ENCODE measurements at places on chromosomes 16 and 17.
A peak's percentile ranks its signal among the peaks of the same experiment; 100 is the strongest.

DNA sequence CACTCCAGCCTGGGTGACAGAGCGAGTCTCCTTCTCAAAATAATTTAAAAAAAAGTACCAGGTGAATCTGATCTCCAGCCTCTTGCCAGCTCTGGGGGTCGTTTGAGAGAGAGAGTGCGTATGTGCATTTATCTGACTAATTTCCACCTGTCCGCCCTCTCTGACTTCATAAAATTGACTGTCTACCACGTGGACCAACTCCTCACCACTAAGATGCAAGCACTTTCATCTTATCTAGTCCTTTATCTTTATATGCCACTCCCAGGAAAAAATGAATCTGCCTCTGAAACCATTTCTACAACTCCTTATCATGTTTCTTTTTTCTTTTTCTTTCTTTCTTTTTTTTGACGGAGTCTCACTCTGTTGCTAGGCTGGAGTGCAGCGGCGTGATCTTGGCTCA, 55.8 kb downstream of the HS3ST3A1 start:
- DNase-seq = no peak

DNA sequence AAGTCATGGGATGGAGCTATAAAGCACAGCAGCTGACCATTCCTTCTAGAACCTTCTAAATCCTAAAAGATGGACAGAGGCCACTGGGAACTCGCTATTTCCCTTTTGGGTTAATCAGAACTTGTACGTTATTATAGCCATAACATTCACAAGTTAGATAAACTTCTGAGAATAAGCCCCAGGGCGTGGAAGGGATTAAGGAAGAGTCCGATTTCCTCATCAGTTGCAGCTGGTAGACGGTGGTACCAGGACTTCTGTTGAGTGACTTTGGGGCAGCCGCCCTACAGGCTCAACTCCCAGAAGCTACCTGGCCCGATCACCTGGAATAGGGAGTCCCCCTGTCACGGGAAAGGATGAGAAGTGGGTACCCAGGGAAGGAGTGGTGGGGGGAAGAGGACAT, 370.1 kb upstream of the ZFHX3 start:
- DNase-seq = no peak

- no peak for DNase-seq
These were observed 4.3 kb upstream of the NAGLU start for GRCh38 chr17:42531455-42532354.

DNA sequence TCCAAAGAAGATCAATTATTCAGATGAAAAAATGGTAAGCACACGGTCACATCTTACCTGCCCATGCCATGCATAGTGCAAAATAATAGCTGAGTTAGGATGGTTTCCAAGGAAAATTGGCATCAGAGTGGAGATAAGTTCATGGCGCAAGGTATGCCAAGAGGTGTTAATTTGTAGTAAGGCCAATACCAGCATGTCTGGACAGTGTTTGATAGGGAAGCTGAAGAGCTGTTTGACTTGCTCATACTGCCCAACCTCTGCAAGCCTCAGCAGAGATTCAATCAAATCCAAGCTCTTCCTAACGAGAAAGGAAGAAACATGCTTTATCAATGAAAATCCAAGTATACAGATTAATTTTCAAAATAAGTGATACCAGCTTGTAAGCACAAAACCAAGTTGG, 51.0 kb downstream of the CNOT1 start:
- DNase-seq = no peak

DNA sequence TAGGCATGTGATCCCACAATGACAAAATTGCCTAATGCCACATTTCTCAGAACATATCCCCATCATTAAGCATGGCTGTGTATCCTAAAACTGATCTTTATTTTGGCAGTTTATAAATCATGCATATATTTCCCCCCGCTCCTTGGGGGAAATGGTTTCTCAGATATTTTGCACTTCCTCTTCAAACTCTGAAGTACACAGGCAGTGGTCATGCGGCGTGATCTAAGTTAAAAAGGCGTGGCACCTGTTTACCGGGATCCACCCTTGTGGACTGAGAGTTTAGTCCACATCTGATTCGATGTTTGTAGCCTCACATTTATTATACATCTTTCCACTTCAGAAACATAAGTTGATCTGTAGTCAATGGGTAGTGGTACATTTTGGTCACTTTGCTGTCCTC, 51.4 kb downstream of the USP10 start:
- DNase-seq = no peak

DNA sequence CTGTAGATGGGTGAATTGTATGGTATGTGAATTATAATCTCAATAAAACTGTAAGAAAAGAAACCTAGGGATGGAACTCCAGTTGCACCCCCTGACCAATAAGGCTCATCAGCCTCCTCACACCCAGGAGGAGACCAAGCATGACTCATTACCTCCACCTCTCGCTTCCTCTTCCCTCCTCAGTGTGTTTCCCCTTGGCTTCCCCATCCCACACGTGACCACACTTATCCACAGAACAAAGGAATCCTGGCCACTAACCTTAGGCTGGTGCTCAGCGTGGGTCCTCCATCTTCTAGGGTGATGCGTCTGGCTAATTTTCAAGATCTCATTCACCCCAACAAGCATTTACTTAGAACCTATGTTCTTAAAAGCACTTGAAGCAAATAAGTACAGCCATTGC, 36.2 kb upstream of the MAP3K14 start:
- DNase-seq = no peak

GRCh38 chr17:20961586-20961985, 81.2 kb downstream of the USP22 start:
- DNase-seq = no peak

DNA sequence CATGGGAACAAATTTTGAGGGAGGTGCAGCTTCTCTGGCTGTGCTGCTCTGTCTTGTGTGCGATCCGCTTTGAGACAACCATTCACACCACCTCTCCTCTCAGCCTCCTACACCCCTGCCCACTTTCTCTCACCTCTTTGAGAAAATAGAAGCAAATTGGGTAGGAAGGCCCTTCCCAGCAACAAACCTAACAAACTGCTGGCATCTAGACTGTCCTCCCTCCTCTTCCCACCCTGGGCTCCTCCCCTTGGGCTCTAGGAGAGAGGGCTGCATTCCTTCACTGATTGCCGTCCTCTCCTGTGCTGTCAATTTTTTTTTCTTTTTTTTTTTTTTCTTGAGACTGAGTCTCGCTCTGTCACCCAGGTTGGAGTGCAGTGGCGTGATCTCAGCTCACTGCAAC, 13.5 kb downstream of the CDIPT start:
- DNase-seq = no peak

- no peak for DNase-seq
These were observed 3.5 kb downstream of the KDM6B start for GRCh38 chr17:7837408-7838088.

GRCh38 chr16:28189245-28189644, 22.5 kb downstream of the XPO6 start:
- no peak for DNase-seq

- DNase-seq = peak; percentile 70
These were observed at the start of gene PCTP for GRCh38 chr17:55750750-55751657. Gene PCTP (plus strand): TSS chr17:55751051. CDS start chr17:55751104, 53 bp downstream.

DNA sequence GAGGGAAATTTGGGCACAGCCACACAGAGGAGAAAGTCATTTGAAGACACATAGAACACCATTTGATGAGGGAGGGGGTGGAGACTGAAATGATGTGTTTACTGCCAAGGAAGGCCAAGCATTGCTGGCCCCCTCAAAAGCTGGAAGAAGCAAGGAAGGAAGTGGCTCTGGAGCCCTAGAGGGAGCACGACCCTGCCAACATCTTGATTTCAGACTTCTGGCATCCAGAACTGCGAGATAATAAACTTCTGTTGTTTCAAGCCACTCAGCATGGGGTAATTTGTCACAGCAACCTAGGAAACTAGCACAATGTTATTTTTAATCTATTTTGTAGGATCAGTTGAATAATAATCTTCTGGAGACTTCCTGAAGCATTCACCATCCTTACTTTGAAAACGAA, 314.8 kb upstream of the GOT2 start:
- DNase-seq = no peak

- DNase-seq = no peak
These were observed 22.5 kb downstream of the OR1D5 start for GRCh38 chr17:3040882-3041281.

DNA sequence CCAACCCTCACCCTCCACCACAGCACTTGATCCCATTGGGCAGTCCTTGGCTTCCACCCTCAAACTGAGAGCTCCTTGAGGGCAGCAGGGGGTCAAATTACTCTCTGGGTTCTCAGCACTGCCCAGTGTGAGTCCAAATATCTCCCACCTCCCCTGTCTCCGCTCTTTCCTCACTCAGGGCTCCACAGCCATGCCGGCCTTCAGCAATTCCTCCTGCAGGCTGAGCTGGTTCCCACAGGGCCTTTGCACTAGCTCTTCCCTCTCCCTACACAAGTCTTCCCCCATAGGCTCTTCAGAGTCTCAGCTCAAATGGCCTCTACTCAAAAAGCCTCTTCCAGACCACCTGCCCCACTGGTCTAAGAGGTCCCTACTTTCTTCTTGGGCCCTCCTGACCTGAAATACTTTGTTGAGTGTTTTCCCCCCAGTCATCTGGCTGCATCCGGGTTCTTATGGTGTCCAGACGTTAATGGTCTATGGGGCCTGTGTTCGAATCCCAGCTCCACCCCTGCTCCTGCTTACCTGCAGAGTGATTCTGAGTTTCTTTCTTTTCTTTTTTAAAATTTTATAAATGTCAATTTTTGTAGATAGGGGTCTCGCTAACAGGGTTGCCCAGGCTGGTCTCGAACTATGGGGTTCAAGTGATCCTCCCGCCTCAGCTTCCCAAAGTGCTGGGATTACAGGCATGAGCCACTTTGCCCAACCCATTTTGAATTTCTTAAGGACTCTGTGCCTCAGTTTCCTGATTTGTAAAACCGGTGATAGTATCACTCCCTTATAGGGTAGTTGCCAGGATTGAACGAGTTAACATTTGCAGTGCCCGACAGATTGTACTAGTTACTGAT, 973 bp upstream of the IL4R start:
- no peak for DNase-seq

DNA sequence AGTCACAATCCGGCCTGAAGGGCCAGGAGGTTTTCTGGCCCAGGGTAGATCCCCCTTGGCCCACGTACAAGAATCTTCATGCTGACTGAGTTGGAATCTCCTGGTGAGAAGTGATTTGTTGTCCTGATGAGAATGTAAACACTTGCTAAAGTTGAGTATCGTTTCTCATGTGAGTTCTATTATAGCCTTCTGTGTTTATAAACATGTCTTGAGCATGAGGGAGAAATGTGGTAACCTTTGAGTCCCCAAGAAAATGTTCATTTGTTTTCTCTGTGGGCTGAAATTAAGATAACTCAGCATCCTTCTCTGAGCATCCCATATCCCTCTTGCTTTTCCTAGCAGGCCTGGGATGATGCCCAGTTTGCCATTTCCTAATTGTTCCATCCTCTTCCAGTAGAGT, 204.8 kb downstream of the FTO start:
- no peak for DNase-seq

GRCh38 chr17:17508646-17509591, 12.7 kb upstream of the RASD1 start:
- DNase-seq = no peak

GRCh38 chr16:75114179-75114945, 2.2 kb downstream of the LDHD start:
- DNase-seq = no peak

- no peak for DNase-seq
These were observed 4.8 kb downstream of the RNF213 start for GRCh38 chr17:80265205-80266068.

GRCh38 chr17:63249256-63250004, 196.7 kb downstream of the CYB561 start:
- DNase-seq = no peak

DNA sequence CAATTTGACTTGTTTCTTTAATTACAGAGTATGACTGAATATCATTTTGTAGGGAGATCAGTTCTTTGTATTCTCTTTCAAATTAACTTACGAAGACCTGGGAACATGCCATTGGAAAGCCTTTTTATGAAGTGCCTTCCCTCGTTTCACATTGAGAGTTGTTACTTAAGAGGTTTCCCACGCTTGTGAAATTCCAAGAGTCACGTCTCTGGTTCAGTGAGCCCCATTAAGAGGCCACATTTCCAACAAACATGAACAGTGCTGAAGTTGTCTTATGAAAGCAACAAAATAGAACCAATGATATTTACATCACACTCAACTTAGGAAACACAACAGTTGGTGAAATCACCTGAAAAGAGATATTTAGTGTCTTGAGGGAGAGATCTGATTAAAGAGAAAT, 334.1 kb downstream of the TOX3 start:
- DNase-seq = no peak

- DNase-seq = no peak
These were observed 356.1 kb upstream of the ZFHX3 start for GRCh38 chr16:73404001-73404400.

DNA sequence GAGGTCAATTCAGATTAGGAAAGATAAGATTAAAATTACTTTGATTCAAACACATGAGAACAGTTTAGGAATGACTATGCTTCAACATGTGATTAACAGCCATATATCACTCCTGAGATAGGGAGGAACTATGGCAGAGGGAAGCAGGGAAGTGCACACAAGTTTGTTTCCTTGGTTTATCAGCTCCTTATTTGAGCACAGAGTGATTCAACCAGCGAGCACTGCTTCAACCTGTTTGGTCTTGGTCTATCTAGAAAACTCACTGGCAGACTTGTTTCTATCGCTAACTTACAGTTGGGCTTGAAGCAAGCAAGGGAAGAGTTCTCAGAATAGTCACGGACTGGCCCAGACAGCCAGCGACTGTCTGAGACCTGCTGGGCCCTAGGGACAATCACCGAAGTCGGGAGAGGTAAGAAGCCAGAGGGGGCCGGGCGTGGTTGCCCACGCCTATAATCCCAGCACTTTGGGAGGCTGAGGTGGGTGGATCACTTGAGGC, 23.5 kb downstream of the TUBG1 start:
- no peak for DNase-seq

- no peak for DNase-seq
These were observed 22.5 kb upstream of the C16orf78 start for GRCh38 chr16:49351096-49351487.

DNA sequence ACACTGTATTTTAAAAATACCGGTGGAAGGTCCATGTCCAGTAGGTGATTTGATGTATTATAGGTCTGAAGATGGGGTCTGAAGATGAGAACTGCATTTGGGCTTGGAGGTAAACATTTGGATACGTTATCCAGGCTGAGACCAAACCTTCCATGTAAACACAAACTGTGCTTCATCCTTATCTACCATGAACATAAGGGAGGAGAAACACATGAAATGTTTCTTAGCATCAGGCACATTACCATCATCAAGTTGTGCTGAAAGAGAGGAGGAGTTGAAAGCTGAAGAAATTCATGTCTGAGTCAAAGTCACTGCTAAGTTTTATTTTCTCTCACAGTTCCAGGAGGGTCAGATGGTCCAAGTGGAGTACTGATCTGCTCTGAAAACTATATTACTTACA, 11.4 kb downstream of the SF3B3 start:
- no peak for DNase-seq

Measured in iPS DF 6.9 (cell line).